ENCODE measurements at places on chromosomes 1 and 21.

- no peak for DNase-seq
Observed at GRCh38 chr1:21317035-21317689, 26.9 kb upstream of the ECE1 start.

DNA sequence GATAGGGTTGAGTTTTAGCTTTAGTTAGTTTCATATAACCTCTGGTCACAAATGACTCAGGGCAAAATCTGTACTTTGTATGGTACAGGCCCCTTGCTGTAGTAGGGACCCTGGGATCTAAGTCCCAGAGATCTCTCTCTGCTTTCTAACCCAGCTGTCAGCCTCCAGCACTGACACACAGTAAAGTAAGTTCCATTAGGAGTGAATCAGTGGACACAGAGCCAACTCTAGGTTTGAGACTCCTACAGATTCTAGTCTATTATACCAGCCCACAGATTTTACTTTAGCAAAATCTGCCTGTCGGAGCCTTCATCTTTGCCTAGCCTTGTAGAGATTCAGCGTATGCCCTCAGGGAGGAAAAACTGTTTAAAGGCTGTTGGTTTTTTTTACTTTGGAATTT, 52.5 kb downstream of the ANGPTL1 start:
- no peak for DNase-seq

DNA sequence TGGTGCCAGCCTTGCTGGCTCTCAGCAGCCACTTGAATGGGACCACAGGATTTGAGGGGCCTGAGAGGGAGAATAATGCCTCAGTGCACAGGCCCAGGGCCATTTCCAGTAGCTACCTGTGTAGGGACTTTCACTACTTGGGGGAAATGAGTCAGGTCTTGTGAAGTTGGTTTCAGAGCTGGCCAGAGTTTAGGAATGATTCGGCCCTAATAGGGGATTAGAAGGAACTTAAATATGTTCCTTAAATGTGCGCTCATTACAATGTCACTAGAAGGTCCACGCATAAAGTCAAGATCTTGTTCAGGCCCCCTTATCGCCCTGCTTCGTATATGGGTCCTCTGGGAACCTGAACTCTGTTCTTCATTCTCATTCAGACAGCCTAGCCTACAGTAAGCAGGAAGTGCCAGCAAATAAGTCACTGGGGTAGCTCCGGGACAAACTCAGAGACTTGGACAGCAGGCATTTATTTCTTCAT, 5.6 kb upstream of the AKR1A1 start:
- DNase-seq, result no peak

DNA sequence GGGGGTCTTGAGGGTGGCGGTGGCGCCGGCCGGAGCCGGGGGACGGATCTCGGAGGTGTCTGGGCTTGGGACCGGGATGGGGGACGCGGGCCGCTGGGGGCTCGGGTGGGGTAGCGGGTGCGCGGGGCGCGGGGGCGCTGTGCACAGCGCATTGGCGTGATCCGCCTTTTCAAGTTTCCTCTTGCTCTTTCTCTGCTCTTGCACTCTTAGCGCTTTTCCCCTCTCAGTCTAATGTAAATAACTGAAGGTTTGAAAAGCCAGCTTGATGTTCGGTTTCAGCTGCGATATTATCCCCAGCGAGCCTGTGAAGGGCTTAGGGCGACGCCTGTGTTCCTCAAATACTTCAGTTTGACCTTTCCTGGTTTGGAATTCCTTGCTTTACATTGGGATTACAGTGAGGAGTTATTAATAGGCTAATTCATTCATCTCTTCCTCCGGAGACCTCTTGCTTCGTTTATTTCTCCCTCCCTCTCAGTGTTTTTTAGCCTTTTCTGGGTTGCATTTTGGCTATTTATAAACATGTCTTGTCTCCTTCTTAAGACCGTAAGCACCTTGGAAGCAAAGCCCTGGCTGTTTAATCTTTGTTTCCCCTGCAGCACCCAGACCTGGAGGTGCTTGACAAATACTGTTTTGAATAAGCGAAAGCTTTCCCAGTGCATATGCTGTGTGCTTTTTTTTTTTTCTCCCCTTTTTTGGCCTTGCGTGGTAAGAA, 693 bp downstream of the RAB4A start:
- peak; percentile 59 for DNase-seq

GRCh38 chr1:226679853-226680516, 59.1 kb downstream of the ITPKB start:
- peak; percentile 84 for DNase-seq

GRCh38 chr1:63936801-63937200, 163.0 kb downstream of the ROR1 start:
- DNase-seq, result no peak

- DNase-seq, result peak; percentile 16
Observed at GRCh38 chr1:207470927-207471326, 16.8 kb downstream of the CR2 start.

DNA sequence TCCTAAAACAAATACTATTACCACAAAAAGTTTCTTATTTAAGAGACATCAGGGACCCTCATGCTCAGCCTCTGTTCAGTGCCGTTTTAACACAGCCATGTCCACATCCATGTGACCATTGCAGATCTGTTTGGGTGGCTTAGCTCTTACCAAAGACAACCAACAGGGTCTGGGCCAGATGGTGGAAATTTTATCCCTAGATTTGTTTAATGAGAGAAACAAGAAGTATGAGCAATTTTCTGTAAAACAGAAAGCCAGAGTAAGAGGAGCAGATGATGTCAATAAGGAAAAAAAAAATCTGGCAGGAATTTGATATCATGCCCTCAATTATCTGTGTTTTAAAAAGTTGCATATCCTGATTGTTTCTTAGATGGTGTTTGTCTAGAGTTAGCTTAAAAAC, 299.9 kb downstream of the TM2D1 start:
- DNase-seq, result no peak

DNA sequence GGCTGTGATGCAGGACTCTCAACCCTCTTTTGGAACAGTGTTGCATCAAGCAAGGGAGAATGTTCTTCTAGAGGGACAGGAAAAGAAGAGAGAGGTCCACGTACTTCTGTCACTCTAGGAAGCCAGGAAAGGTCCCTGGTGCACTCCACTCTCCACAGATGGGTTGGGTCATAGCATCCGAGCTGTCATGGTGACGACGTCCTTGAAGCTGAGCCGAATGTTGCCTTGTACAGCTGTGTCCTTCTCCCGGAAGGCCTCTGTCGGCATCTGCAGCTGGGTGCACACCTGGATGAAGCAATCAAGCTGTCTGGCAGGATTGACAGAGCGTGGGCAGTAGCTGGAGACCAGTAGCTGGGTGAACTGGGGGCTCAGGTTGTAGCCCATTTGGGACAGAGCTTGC, 12.5 kb downstream of the MDM4 start:
- no peak for DNase-seq

GRCh38 chr1:33599516-33600115, 127.2 kb downstream of the ZSCAN20 start:
- DNase-seq, result no peak

- no peak for DNase-seq
Observed at GRCh38 chr1:221286399-221286798, 407.2 kb downstream of the HLX start.

GRCh38 chr1:66893712-66894111, 30.9 kb downstream of the DNAI4 start:
- no peak for DNase-seq

GRCh38 chr21:33033094-33033951, 7.6 kb downstream of the OLIG2 start:
- DNase-seq, result no peak

- no peak for DNase-seq
Observed at GRCh38 chr1:83717785-83718184, 281.1 kb downstream of the TTLL7 start.

- no peak for DNase-seq
Observed at GRCh38 chr1:157539568-157539967, 12.7 kb downstream of the FCRL5 start.

- DNase-seq, result no peak
Observed at GRCh38 chr1:59878370-59878769, 48.2 kb downstream of the CYP2J2 start.

- no peak for DNase-seq
Observed at GRCh38 chr1:60034999-60035398, 38.6 kb downstream of the C1orf87 start.

DNA sequence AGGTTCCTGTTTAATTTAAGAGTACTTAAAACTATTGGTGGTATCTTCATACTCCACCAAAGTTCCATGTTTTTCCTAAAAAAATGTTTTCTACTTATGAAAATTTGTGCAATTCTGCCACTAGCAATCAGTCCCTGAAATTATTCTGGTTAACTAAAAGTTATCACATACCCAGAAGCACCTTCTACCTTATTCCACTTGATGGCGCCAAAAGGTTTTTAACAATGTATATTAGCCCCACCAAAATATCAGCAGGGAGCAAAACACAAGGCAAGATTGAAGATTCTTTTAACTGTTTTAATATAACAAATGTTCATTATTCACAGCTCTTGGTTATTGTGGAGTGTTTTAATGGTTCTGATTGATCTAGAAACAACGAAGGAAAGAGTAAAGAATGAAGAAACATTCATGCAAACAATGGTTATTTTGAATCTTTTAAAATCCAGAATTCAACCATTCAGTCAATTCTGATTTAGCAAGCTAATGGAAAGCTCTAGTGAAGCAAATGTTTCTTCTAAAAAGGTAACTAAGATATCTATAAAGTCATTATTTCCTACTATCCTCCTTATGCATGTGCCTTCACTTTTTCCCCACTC, 67.2 kb downstream of the TTLL7 start:
- no peak for DNase-seq

GRCh38 chr1:20212685-20213331, 26.5 kb upstream of the PLA2G2C start:
- peak; percentile 39 for DNase-seq

- DNase-seq, result peak; percentile 77
Observed at GRCh38 chr1:167555971-167556714, 2.6 kb upstream of the CREG1 start.

DNA sequence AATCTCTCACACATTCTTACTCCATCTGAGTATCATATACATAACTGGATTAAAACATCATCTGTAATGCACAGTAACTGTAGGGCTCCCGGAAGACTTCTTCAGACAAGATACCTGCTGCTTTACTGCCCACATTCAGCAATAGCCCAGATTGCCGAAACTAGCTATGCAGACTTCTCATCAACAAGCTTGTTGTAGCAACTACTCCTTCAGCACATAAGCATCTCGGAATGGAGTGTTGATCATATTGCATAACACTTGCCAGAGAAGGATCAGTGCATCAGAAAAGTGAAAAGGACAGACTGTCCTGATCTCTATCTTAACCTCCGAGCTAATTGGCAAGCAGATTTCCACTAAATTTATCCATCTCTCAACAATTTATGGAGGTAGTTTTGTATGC, 354.6 kb upstream of the C1orf87 start:
- no peak for DNase-seq

DNA sequence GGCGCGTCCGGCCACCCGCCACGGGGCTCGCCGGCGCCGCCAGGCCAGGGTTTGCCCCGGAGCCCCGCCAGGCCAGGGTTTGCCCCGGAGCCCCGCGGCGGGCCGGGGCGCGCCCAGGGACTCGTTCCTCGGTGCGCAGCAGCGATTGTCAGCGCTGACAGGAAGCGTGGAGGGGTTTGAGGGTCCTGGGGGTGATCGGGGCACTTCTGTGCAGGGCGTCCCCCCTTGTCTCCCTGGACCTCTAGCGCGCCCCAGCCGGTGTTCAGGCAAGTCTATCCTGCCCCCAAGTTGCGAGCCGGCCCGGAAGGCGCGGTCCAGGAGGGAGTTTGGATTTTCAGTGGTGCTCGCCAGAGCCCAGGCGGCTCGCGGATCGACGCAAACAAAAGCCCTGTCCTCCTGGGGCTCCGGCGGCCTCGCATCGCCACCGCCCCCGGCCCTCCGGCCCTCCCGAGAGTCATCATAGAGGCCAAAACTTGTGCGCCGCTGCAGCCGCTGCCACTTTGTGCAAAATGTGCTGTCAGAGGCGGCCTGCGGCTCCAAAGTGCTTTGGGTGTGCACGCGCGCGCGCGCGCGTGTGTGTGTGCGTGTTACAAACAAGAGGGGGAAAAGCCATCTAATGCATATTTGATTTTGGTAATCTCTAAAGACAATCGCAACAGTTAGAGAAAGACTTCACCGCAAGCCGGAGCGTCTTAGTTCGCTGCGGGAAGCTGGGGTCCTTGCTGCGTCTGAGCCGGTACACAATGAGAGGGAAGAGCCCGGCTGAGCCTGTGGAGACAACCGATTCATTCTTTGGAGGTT, 1.0 kb downstream of the ROR1 start:
- DNase-seq, result no peak

- no peak for DNase-seq
Observed at GRCh38 chr1:86933562-86934377, 19.3 kb downstream of the HS2ST1 start.

GRCh38 chr1:53180951-53181350, 15.7 kb upstream of the CPT2 start:
- DNase-seq, result no peak

DNA sequence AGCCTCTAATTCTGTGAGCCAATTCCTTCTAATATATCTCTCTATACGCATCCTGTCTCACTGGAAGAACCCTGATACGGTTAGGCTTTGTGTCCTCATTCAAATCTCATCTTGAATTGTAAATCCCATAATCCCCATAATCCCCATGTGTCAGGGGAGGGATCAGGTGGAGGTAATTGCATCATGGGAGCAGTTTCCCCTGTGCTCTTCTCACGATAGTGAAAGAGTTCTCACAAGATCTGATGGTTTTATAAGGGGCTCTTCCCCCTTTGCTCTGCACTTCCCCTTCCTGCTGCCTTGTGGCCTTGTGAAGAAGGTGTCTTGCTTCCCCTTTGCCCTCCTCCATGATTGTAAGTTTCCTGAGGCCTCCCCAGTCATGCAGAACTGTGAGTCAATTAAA, 116.1 kb downstream of the MRPS6 start:
- DNase-seq, result no peak

DNA sequence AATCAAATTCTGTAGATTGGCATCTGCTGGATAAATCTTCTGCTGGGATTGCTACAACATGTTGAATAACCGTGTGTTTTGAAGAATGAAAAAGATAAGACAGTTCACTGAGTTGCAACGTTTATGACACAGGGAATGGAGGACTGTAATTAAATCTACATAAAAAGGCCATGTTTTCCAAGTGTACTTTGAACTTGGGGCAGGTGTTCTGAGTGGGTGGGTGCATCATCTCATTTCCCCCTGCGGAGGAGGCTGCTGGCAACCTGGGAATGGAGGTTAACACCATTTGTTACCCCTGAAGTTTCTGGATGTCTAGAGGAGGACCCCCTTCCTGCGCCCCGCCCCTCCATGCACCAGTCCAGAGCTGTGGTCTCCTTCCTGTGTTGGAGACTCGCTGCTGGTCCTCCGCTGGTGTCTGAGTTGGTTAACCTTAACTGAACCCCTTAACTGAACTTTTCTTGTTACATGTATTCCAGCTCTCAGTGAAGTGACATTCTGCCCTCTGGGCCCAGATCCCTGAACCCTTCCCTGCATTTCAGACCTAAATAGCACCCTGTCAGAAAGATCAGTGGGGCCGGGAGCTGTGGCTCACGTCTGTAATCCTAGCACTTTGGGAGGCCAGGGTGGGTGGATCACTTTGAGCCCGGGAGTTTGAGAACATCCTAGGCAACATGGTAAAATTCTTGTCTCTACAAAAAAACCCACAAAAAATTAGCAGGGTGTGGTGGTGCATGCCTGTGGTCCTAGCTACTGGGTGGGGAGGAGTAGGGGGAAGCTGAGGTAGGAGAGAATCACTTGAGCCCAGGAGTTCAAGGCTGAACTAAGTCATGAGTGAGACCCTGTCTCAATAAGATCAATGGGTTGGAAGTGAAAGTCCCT, 31.8 kb downstream of the UCK2 start:
- no peak for DNase-seq
